ENCODE measurements at places on chromosomes 2 and 18.

DNA sequence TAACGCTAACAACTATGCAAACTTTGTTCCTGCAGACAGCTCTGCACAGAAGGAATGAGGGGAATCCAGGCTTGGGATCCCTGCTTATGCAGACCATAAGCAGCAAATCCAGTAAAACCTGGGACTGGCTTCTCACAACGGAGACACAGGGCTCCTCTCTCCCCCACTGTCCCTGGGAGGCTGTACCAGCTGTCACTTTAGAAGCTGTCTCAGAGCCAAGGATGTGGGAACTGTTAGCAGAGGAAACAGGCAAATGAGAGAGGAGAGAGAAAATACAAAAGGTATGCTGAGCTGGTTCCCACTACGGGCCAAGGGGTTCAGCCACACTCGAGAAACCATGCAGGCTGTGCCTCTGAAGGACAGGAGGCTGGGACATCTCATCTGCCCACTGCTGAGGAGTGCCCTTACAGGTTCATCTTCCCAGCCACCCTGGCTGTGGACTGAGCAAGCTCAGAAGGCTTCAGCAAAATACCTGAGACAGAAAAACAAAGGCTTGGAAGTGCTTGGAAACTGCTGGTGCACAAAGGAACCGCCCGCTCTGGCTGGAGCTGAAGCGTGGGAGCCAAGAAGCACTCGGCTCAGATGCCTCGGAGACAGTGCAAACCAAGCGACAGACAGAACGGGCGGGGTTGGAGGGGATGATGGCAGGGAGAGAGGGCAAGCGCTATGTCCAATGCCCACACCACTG, 72.5 kb downstream of the FAM210A start:
- DNase-seq, result no peak

GRCh38 chr2:207394812-207395534, 134.8 kb upstream of the CREB1 start:
- peak; percentile 85 for DNase-seq

- no peak for DNase-seq
Measured at GRCh38 chr2:161104054-161104553, 56.1 kb upstream of the TANK start.

DNA sequence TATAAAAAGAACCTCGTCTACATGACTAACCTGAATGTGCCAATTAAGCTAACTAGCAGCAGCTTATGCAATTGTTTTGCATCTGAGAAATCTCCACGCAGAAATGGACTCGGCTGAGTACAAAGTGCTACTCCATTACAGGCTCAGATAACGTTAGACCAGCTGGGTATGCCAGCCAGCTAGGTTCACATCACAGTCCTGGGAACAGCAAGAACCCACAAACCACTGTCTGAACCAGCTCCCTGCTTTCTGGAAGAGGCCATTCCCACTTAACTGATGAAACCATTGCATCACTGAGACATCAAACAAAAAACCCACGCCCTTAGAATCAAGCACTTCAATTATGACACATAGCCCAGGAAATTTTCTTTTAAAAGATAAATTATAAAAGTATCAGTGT, 202.7 kb downstream of the CYRIA start:
- no peak for DNase-seq

DNA sequence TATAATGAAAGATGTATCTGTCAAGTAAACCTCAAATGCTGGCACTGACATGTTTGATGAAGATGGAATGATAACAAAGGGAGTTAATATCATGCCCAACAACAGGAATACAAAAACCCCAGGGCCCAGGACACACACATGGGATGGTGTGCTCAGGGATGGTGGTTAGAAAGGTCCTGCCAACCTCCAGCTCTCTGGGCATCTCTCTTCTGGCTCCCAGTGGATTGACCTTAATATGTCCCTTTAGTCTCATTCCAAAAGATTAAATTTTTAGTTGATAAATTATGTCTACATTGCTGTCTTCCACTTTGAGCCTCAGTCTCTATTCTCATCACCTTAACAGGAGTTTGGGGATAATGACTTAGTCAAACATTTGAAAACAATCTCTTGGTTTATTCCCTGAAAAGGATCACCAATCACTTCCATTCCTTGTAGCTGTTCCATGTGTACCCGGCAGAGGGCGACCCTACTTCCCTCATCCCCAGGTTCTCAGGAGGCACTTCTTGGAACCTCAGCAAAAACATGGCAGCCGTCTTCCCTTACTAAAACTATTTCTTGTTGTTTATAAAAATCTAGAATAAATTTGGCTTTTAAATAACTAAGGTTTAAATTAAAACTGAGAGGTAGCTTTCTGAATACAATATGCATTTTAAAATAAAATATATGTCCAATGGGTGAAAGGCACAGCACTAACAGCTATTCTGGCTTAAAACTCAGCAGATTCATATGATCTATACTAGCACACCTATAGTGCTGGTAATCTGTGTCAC, 29.6 kb downstream of the MCEE start:
- peak; percentile 33 for DNase-seq

- DNase-seq, result no peak
Measured at GRCh38 chr18:10157706-10158105, 243.9 kb downstream of the VAPA start.
